ENCODE measurements at places on chromosomes 3 and 15.
A peak's percentile ranks its signal among the peaks of the same experiment; 100 is the strongest.

- DNase-seq: no peak
Observed at GRCh38 chr15:68372291-68372811, 59.6 kb downstream of the ITGA11 start.

GRCh38 chr15:27742751-27743477, 356.2 kb downstream of the OCA2 start:
- DNase-seq: no peak

DNA sequence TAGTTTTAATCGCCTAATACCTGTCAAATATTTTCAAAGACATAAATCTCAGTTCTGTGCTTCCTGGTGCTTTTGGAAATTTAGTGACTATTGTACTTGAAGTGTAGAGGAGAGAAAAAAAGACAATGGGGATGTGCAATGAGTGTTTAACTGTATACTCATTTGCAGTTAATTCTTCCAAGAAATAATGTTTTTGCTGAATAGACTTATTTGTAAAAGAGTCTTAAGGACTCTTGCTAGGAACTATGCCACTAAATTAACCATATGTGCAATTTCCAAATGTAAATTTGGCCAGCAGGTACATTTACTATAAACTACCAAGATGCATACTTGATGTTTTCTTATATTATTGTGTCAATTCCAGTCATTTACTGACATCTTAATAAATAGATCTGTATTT, 2.0 kb downstream of the CHMP2B start:
- DNase-seq: no peak

DNA sequence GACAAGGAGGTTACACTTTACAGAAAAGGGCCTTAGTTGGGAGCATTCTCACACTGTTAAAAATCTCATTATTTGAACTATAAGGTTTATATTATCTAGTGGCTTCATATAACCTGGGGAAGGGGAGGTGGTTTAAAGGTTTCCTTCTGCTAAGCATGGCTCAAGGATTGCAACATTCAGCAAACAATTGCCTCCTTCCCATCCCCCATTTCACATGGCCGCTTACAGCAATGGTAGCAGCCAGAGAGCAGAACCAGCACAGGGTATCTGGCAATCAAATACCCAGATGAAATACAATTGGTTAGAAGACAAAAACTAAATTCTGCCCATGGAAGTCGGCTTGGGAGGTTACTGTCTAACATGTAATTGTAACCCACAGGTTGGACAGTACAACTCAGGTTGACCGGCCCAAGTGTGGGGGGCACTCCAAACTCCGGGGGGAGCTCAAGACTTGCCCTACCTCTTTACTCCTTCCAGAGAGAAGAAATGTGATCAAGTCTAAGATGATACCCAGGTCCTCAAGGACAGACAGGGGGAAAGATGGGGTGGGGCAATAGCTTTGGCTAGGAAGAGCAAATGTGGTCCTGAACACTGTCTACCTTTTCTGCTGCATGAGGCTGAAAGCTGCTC, 15.5 kb downstream of the ETV5 start:
- no peak for DNase-seq

DNA sequence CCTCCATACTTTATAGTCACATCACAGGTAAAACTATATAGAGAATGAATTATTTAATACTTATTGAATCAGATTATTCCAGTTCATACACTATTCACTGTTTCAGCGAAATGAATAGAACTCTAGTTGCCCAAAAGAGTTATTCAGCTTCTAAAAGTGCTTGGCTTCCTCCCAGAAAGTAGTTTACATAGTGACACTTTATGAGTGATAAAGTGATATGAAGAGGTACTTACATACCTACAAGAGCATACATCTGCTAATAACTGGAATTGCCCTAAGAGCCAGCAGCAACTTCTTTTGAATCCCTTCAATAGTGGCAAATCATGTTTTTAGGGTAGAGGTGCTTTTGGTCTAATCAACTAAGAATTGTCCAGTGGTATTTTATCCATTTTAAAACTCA, 635.1 kb upstream of the AGTR1 start:
- DNase-seq: no peak

- DNase-seq: no peak
Observed at GRCh38 chr15:56759450-56759845, 26.1 kb upstream of the ZNF280D start.

DNA sequence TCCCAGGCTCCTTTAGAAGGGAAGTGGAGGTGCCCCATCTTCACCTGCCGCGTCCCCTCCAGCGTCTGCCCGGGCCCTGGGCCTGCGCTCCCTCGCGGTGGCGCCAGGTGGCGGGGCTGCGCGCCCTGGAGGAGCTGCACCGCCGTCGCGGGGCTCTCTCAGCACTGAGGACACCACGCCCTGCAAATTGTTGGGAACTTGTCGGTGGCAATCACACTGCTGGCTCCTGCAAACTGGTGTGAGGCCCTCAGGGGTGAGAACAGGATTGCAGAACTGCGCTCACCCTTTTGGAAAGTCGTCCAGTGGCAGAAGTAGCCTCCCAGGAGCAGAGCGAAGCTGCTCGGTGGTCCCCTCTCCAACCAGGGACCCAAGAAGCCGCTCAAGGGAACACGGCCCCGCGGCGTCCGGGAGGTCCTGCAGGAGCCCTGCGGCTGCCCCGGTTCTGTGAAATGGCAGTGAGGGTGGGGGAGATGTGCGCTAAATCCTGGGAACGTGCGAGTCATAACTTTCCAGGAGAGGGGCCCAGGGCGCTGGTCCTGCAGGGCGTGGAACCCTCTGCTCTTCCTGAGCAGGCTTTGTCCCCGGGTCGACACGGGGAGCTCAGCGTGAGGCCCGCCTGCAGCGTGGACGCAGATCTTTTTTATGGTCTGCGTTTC, 995 bp upstream of the LRRK1 start:
- DNase-seq: peak; percentile 81

GRCh38 chr3:140151321-140151720, 216.3 kb downstream of the CLSTN2 start:
- DNase-seq: no peak

DNA sequence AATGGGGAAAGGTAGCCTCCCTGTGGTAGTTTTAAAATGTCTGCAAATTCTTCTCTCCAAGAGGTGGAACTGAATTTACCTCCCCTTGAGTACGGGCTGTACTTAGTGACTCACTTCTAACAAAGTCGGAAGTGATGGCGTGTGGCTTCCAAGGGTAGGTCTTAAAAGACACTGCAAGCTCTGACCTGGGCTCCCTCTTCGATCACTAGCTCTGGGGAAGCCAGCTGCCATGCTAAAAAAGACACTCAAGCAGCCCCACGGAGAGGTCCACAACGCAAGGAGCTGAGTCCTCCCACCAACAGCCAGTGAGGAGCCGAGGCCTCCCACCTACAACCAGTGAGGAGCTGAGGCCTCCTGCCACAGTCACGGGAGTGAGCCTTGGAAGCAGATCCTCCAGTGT, 122.0 kb upstream of the HACD2 start:
- no peak for DNase-seq

DNA sequence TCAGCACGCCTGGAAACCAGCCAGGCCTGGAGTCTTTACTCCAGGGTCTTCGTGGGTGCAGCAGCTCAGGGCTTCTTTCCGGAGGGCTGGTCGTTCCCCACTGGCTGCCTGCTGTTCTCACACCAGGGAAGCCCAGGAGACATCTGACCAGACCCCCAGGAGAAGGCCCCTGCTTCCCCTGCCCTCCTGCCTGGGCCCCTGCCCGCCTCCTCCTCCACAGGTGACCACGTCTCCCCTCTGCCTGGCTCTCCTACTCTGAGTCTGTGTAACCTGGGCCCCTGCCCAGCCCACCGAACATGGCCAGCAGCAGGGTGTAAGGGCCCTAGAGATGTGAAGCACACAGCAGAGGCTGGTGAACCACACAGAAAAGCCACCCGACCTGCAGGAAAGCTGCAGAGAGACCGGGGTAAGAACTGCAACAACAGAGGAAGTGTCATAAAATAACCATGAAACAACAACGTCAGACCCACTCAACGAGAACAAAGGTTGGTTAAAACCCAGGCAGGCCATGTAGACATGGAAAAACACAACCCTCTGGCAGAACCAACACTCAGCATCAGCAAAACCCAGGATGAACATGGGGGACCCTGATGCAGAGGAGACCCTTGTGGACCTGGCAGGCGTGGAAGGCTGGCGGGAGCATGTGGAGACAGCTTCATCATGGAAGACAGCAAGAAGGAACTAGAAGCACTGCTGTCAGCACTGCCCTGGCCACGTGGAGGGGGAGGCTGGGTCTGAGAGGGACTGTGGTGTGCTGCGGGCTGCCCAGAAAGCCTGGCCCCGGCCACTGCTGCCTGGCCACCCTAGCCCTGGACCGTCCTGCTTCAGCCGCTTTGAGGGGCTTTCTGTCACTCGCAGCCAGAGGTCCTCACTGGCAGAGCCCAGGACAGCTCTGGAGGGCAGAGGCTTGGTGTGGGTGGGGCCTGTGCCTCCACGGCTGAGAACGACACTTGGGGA, 20.4 kb downstream of the UROC1 start:
- DNase-seq: no peak

GRCh38 chr3:140770977-140771667, 93.3 kb downstream of the TRIM42 start:
- DNase-seq: no peak

All from activated T-cell treated with anti-CD3 and anti-CD28 coated beads for 48 hours (primary cell).